Hematopoietic multipotent progenitor cell treated with erythropoietin and hydrocortisone succinate and interleukin-3 and kit ligand, for 4 days (in vitro differentiated cells): ENCODE measurements at places on chromosomes 4 and X.
A peak's percentile ranks its signal among the peaks of the same experiment; 100 is the strongest.

DNA sequence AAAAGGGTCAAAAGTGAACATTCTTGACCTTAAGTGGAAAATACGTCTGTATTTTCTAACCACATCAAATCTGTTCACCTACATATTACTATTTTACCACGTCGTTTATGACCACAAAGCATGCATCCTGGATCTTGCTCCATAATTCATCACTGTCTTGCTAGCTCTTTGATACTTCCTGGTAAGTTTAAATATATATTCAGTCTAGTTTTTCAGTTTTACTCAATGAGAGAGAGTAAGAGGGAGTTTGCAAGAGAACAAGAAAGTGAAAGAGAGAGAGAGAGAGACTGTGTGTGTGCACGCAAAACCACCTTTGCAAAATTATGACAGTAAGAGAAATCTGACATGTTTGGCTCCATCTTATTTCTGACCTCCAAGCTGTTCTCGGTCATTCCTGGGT is 173.7 kb upstream of the GALNTL6 start:
- DNase-seq, result peak; percentile 16

DNA sequence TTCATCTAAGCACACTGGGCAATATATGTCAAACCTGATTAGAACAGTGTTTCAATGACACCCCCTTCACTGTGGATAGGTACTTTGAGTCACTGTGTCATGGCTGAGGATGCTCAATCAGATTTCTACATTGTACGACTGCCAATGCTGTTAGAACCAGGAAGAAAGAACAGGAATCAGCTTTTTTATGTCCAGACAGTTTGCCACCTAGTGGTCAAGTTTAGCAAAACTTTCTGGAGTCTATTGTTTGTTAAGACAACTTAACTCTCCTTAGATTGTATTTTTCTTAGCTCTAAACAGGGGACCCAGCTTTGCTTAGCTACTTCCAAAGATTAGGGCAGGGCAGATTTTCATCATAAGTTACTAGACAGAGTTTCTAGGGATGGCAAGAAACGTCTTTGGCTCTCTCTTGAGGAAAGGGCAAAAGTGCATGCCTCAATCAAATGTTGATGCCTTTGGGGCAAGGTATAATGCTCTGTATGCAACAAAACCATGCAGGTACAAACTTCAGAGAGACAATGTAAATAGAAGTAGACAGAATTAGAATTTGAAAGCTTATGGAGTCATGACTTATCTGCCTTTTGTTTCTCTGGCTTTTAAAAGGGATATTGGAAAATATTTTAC is 40.5 kb upstream of the BMP3 start:
- peak; percentile 80 for DNase-seq

DNA sequence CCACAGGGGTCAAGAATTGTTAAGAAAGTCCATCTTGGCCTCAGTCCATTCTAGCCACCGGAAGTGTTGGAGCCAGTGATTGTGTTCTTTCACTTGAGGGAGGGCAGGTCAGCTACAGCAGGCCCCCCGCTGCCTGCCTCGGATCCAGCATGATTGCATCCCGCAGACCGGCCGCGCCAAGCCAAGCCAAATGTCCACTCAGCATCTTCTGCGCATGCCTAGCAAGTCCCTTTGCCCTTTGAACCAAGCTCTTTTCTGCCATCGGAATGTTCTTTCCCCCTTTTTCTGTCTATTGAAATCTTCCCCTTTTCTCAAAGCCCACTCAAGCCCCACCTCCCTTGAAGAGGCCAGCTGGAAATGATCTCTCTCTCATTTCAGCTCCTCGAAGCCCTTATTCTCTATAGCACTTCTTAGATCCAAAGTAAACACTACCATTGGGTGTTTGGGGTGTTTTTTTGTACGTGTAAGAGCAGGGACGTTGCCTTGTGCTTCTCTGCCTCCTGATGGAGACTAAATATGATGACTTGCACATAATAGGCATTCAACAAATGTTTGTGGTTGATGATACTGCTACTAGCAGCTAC is 147.8 kb upstream of the BCOR start:
- DNase-seq, result peak; percentile 28

DNA sequence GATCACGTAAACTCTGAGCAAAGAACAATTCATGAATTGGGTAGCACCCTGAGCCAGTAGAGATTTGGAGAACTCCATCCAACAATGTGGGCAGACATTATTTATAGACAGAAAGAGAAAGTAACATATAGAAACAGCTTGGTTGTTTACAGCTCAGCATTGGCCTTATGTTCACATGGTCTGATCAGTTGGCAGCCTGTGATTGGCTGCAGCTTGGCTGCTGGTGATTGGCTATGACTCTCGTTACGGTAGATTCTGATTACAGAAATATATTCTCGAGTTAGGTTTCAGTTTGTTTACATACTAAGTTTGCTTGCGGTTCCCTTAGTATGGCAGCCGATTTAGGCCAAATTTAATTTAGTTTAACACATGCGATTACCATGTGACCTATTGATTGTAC is 663.4 kb downstream of the RAPGEF2 start:
- no peak for DNase-seq

DNA sequence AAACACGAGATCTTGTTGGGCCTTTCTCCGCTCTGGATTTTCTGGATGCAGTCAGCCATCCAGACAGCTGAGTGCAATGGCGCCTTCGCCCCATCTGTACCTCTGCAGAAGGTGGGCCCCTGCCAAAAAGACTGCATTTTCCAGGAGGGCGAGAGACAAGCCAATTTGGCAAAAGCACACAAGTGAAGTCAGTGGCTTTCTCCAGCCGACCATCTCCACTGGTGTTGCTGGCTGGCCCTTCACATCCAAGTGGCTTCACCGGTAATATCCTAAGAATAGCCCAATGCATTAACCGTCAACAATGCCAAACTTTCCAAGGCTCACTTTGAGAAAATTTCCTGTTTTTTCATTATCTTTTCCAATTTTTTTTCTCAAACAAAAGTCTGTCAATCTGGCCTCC is 96.2 kb upstream of the MXRA5 start:
- no peak for DNase-seq

DNA sequence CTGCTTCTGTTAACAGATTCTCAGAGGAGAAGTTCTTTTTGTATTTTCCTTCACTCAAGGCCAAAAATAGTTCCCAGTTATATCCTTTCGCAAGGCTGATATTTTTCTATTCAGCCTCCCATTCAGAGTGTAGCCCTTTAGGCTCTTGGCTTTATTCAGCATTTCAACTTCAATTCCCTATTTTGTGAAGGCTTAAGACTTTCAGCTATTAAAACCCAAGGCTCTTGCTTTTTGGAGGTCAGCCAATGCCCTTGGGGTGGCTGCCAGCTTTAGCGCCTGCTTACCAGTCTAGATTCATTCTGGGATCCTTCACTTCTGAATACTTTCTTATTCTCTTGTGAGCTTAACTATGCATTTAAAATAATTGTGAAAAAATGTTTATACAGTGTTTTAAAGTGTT is 57.3 kb upstream of the ADGRA3 start:
- DNase-seq, result peak; percentile 16

DNA sequence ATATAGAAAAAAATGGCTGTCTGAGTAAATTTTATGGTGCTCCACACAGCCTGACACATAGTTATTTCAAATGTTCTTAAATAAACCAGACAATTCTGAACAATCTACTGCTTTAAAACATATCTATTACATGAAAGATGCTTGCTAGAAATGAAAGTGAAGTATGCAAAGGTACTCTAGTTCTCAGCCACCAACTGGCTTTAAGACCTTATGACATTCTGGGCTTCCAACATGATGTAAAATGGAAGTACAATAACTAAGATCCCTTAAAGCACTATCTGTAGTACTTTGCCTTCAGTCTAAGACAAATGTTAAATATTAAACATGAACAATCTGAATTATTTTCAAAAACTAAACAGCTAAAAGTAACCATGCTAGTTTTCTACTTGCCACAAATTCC is 17.3 kb downstream of the HUWE1 start:
- no peak for DNase-seq

DNA sequence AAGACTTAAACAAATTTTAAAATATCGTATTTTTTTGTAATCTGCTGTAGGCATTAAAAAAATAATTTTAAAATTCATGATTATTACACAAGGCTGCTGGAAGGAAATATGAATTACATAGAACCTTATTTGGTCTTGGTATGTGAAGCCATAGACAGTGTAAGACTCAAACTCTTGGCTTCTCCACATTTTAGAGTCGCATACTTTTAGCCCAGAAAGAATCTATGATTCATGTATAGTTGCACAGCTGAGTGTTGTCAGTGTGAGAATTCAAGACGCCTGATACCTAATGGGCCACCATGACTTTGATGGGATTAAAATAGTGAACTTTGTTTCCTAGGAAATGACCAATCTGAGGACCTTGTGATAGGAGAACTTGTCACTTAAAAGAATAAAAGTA is 1.4 kb downstream of the INTU start:
- no peak for DNase-seq

DNA sequence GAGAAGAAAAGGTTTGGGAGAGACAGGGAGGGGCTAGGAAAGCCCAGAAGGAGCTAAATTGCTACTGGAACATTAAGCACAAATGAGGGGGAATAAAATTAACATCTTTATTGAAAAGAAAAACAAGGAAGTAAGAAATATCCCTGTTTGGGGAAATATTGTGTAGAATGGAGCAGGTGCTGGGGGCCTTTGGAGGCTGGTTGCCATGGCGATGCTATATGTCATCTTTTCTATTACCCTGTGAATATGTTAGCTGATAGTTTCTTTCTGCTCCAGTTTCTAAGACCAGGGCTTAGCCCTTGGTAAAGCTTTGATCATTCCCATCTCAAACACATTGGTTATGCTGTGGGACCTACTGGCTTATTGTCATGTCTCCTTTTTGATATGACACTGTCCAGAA is 28.7 kb downstream of the TMEM31 start:
- no peak for DNase-seq
